ENCODE measurements at places on chromosomes 2 and 18.
A peak's percentile ranks its signal among the peaks of the same experiment; 100 is the strongest.

DNA sequence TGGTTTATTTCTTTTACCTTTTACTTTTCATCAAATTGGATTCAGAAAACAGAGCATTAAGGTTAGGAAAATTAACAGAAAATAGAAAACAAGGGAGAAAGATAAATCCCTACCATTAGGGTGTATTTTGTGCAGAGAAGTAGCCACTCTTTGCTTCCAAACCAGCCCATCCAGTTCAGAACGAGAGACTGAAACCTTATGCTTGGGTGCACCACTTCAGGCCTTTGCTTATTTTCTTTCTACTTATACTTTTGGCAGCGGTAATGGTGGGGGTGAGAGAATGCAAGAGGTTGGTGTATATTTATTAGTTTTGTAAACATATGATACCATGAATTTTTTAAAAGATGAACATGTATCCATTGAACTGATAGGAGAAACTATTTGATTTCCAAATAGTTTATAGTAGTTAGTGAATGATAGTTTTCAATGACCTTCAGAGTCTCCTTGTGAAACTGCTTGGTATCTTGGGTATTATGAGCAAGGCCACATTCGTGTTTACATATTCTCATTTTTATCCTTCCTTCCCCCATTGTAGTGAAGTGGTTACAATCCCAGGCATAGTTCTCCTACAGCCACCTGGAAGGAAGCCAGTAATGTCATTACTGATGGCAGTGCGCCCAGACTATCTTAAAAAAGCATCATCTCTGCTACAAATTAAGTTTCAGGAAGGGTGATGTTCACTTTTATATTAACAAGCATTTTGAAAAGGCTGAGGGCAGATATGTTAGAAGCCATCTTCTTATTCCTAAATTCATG is 60.8 kb downstream of the MFSD6 start:
- DNase-seq: peak; percentile 69

GRCh38 chr2:49044350-49045079 is 109.8 kb downstream of the FSHR start:
- DNase-seq: peak; percentile 35

GRCh38 chr2:111126581-111126980 is 5.9 kb downstream of the BCL2L11 start:
- no peak for DNase-seq

- no peak for DNase-seq
Measured at GRCh38 chr2:188199716-188200128, 92.0 kb upstream of the GULP1 start.

DNA sequence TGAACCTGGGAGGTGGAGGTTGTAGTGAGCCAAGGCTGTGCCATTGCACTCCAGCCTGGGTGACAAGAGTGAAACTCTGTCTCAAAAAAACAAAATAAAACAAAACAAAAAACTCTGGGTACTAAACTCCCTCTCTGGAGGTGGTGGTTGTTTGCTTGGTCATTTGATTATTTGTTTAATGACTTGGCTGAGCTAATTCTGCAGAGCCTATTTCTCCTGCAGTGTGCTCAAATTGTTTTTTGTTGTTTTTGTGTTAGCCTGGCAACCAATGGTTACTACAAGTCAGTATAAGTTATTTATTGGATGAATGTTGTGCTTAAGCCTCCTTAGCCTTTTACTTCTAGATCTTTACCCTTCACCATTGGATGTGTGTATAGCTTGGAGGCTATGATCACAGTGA is 387.5 kb downstream of the ADCYAP1 start:
- DNase-seq: no peak

DNA sequence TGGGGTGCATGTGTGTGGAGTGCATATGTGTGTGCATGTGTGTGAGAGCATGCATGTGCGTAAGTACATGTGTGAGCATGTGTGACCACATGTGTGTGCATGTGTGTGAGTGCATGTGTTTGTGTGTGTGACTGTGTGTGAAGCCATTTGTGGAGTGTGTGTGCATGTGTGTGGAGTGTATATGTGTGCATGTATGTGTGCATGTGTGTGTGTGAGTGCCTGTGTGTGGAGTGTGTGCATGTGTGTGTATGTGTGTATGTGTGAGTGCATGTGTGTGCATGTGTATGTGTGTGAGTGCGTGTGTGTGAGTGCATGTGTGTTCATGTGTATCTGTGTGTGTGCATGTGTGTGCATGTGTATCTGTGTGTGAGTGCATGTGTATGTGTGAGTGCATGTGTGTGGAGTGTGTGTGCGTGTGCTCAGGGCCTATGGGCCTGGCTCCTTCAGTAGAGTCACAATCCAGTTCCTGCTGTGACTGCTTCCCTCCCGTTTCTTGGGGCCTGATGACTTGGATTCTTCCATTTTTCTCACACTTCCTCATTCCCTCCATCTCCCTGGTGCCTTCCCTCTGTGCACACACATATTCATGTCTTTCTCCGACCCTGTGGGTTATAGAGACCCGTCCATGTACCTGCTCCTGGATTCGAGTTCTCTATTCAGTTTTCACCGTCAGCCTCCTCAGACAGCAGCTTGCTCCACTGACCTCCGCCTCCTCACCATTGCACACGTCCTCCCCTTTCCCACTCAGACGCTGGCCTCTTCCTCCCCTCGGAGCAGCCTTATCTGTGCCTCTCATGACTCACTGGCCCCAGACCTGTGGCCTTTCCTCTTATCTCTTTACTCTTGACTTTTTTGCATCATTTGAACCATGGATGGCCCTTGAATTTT is 25.2 kb downstream of the TOGARAM2 start:
- no peak for DNase-seq

DNA sequence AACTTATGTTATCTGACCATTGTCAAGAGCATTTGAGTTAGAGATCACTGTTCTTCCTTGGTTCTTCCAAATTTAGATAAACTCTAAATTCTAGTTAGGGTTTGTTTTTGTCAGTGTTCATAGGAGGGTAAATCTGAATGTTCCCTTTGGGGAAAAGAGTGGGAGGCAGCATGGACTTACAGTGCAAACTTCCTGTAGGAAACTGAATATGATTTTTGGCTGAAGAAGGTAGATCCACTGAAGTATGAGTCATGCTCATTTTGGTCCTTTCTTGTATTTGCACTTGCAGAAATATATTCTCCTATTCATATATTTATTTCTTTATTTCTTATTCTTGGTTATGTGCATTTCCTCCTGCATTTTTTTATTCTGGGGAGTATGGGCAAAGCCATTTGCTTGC is 27.3 kb downstream of the CCDC85A start:
- DNase-seq: no peak

DNA sequence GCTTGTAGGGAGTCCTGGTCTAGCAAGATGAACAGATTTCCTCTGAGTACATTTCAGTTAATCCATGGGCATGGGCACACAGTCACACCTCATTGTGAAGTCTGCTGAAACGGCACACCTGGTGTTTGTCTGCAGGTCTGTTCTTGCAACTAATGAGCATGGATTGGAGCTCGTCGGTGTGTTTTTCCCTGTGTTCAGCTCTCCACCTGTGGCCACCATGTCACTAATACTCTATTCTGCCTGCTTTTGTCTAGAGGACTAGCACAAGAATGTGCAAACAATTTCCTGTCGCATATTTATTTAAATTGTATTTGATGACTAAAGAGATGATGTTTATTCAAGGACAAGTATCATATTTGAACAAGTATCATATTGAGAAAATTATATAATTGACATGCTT is 24.5 kb upstream of the PPP4R1 start:
- DNase-seq: no peak

DNA sequence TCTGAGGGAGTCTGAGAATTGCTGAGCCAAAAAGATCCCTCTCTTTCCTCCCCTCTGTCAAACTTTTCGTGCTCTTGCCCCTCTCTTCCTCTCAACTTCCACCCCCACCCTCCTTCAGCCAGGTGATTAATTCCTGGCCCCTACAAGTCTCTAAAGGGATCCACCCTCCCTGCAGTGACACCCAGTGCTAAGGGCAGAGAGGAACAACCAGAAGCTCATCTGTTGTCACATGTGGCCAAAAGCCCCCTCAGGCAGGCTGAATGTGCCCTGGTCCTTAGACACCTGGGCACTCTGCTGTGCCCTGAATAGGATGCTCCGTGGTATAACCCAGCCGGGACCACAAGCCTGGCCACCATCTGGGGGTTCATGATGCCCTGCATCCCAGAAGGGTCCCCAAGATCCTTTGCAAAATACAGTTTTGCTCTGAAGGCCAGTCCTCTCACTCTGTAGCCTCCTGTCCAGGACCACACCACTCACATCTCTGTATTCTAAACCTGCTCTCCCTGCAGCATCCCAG is 234.4 kb downstream of the BCL11A start:
- DNase-seq: no peak
